ENCODE measurements at places on chromosomes 4 and X. TPM values are rescaled to one million over a fixed set of nuclear protein-coding genes. Genes with fewer than 3 reads are reported as not detected.

The TXK gene
- 0.63 TPM for total RNA-seq

GRCh38 chrX:20230406-20230805 lies 36.3 kb downstream of the RPS6KA3 start:
- no peak for DNase-seq

The XKRX gene
- total RNA-seq, result 28.7 TPM

- DNase-seq, result no peak
Measured at GRCh38 chr4:74471264-74471663, 26.3 kb downstream of the AREG start.

DNA sequence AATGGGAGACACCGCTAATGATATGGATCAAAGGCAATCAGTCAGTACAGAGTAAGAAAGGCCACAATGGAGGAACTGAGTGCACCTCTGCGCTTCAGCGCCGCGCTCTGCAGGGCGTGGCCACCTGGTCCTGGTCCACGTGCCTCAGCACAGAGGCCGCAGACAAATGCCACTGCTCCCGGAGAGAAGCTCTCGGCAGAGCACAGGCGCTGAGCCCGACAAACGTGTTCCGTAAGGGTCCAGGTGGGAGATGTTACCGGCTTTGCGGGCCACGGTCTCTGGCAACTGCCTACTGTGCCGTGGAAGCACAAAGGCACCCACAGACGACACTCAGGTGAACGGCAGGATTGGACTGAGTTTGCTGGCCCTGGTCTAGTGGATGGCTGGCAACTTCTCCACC lies 68.9 kb downstream of the ACOX3 start:
- no peak for DNase-seq

The RTL9 gene
- total RNA-seq, result 0.26 TPM

The FGF16 gene
- not detected for total RNA-seq

GRCh38 chr4:184232202-184232601 lies 14.5 kb upstream of the ENPP6 start:
- peak; percentile 24 for DNase-seq

- no peak for DNase-seq
Measured at GRCh38 chr4:123229286-123229685, 167.3 kb upstream of the SPRY1 start.

- DNase-seq, result no peak
Measured at GRCh38 chrX:148658115-148658730, 157.8 kb downstream of the AFF2 start.

- no peak for DNase-seq
Measured at GRCh38 chr4:80266253-80266901, at the start of gene FGF5. Gene FGF5, plus strand, starts transcription at chr4:80266664. Its CDS starts 161 bp downstream, at chr4:80266825.

- DNase-seq, result no peak
Measured at GRCh38 chr4:158346576-158346975, 136.3 kb downstream of the TMEM144 start.

Data from Caco-2 (cell line).